ENCODE measurements at places on chromosomes 11 and 22. TPM values are rescaled to one million over a fixed set of nuclear protein-coding genes. Genes with fewer than 3 reads are reported as not detected.

Gene SLC43A3
- total RNA-seq, result 13.3 TPM

Gene TRIM44
- 61.0 TPM for total RNA-seq

DNA sequence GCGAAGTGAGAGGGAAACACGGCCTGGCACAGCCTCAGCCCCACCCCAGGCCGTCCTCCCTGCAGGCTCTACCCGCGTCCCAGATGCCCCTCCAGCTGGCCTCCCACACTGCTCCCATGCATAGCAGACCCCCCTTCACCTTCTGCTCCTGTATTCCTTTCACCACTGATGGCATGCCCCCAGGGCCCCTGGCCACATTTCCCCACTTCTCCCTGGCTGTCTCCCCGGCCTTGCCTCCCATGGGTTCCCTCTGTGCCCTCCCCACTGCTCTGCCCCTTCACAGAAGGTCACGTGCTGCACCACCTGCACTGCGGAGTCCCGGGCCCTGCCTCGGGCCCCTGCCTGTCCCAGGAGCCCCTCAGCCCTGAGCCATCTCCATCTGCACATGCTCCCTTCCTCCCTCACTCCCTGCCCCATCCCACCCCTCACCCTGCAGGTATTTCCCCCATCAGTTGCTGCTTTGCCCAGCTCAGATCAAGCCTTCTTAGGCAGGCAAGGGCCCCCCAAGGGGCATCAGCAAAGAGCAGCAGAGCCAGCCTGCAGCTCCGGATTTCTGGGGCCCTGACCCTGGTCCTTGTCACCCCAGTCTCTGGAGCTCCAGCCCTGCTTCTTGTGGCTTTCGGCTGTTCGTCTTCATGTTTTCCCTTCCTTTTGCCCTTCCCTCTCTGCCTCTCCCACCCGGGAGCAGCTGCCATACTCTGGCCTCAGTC, 46.4 kb downstream of the GAB4 start:
- H3K27ac ChIP-seq, result no peak overlapping the region
- no peaks in the 10 kb centered on the region for H3K27me3 ChIP-seq
- H3K4me3 ChIP-seq, result no peak overlapping the region
- H3K4me1 ChIP-seq, result no peaks in the 10 kb centered on the region
- no peak for DNase-seq

DNA sequence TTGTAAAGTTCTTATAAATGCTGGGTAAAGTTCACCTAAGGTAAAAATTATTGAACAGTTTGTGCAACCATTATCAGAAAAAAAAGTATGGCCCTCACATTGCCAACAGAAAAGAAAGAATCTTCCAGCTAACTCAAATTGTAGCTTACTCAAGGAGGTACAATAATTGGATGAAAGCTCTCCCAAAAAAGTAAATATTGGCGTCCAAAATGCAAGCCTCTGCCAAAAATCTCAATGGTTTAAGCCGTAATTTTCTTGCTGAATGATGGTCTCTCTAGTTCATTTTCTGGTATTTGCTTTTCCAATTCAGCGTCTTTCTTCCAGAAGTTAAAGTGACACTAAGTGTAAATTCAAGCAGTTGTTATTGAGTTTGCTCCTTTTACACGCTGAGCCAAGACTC, 727.3 kb downstream of the LRRC4C start:
- H3K4me3 ChIP-seq, result no peak overlapping the region
- H3K27me3 ChIP-seq, result no peaks in the 10 kb centered on the region
- H3K27ac ChIP-seq, result no peak overlapping the region

GRCh38 chr11:119028346-119029068, 2.2 kb downstream of the SLC37A4 start:
- peaks cover 5% of the 10 kb centered on the region for H3K4me1 ChIP-seq
- DNase-seq, result no peak
- peaks cover 2% of the 10 kb centered on the region for H3K36me3 ChIP-seq
- H3K4me3 ChIP-seq, result no peak overlapping the region
- no peaks in the 10 kb centered on the region for H3K27me3 ChIP-seq
- H3K27ac ChIP-seq, result no peak overlapping the region

GRCh38 chr11:60887556-60887955, 18.8 kb downstream of the PRPF19 start:
- H3K36me3 ChIP-seq, result peaks cover 3% of the 10 kb centered on the region
- H3K27me3 ChIP-seq, result no peaks in the 10 kb centered on the region
- no peak overlapping the region for H3K27ac ChIP-seq
- DNase-seq, result peak; percentile 10
- H3K4me1 ChIP-seq, result no peaks in the 10 kb centered on the region

GRCh38 chr22:22203048-22203971, 41.3 kb upstream of the VPREB1 start:
- H3K27me3 ChIP-seq, result peaks cover 24% of the 10 kb centered on the region
- H3K4me1 ChIP-seq, result no peaks in the 10 kb centered on the region
- no peak overlapping the region for H3K27ac ChIP-seq
- H3K36me3 ChIP-seq, result no peaks in the 10 kb centered on the region

GRCh38 chr22:19892257-19892879, 37.7 kb upstream of the GNB1L start:
- H3K36me3 ChIP-seq, result no peaks in the 10 kb centered on the region
- peak; percentile 26 for DNase-seq
- peaks cover 30% of the 10 kb centered on the region for H3K4me1 ChIP-seq
- H3K4me3 ChIP-seq, result no peak overlapping the region
- peak overlapping the region; percentile 91 for H3K27ac ChIP-seq
